ENCODE measurements at places on chromosomes 12 and 14. TPM values are rescaled to one million over a fixed set of nuclear protein-coding genes. Genes with fewer than 3 reads are reported as not detected.

NRXN3 gene
- 7.0 TPM for total RNA-seq

KRT82 gene
- total RNA-seq = not detected

KLHL33 gene
- total RNA-seq = not detected

CRIP1 gene
- 38.7 TPM for total RNA-seq

RDH12 gene
- total RNA-seq = not detected

TMTC2 gene
- 8.9 TPM for total RNA-seq

SLCO1C1 gene
- total RNA-seq = 0.99 TPM

ADCY4 gene
- 5.2 TPM for total RNA-seq

FAM90A1 gene
- total RNA-seq = not detected

GRCh38 chr12:104469066-104469465 is 12.3 kb downstream of the CHST11 start:
- DNase-seq = no peak

- DNase-seq = no peak
These were observed 233.0 kb upstream of the PLEKHG7 start for GRCh38 chr12:92469837-92470236.

DNA sequence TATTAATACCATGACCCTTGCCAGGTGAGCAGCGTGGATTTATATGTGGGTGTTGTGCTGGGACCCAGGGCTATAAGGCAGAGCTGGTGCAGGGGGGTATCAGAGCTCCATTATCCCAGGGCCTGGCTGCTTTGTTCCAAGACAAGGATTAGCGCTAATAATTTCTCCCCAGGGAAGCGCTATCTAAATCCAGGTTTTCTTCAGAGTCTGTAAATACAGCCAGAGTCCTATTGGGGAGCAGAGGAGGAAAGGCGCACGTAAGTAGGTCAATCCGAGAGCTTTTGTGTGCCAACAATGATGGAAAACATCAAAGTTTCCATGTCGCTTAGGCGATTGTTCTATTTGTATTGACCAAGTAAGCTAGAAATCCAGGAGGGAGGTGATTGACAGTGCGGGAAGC is 1009.7 kb downstream of the VRK1 start:
- no peak for DNase-seq

DNA sequence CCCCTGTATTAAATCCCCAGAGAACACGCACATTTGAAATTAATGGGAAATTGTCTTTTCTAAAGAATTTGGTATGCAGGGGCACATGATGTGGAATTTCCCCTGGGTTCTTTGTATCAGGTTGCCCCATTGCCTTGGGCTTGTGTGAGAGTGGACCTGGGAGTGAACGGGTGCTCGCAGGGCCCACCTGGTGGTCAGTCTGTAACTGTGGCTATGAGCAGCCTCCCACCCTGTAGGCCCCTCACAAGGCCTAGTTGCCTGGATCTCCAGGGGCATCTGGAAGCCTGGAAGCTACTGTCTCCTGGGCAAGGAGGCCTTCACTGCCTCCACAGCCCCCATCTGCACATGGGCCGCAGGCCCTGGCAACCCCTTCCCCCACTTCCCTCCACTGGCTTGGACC is 96.7 kb downstream of the SLC25A47 start:
- DNase-seq = no peak

- no peak for DNase-seq
These were observed 827.6 kb downstream of the SLC6A15 start for GRCh38 chr12:84085046-84085445.

GRCh38 chr14:101010293-101010692 is 106.8 kb upstream of the RTL1 start:
- DNase-seq = no peak

- DNase-seq = no peak
These were observed 160.9 kb downstream of the EPS8 start for GRCh38 chr12:15627995-15628945.

DNA sequence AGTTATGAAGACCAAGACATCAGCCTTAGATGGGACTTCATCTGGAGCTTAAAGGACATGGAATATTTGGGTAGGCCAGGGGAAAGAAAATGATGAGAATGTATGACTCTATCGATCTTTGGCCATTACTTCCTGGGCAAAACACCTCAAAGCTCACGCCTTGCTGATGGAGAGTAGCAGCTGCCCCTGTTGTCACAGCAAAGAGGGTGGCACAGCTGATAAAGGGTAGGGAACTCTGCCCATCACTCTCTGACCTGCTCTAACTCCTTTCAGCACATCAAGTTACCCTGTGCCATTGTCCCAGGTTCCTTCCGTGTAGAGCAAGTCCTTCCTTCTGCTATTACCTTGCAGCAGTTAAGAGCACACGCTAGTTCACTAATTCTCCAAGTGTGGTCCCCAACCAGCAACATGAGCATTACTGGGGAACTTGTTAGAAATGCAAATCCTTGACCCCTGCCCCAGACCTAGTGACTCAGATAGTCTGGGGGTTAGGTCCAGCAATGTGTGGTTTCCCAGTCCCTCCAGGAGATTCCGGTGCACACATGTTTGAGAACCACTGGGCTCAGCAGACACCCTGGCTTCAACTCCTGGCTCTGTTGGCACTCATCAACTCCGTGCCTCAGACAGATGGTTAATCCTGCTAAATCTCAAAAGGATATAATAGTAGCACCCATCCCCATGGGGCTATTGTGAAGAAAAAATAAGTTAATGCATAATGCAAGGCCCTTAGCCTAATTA is 93.7 kb upstream of the EEA1 start:
- DNase-seq = no peak

DNA sequence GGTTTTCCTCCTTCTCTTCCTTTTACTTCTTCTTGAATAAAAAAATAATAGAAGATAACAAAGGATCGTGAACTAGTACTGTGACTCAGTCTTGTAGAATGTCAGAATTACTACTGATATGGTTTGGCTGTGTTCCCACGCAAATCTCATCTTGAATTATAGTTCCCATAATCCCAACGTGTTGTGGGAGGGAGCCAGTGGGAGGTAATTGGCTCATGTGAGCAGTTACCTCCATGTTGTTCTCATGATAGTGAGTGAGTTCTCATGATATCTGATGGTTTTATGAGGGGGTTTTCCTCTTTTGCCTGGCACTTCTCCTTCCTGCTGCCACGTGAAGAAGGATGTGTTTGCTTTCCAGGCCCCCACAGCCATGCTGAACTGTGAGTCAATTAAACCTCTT is 549.6 kb downstream of the DIO2 start:
- DNase-seq = no peak

DNA sequence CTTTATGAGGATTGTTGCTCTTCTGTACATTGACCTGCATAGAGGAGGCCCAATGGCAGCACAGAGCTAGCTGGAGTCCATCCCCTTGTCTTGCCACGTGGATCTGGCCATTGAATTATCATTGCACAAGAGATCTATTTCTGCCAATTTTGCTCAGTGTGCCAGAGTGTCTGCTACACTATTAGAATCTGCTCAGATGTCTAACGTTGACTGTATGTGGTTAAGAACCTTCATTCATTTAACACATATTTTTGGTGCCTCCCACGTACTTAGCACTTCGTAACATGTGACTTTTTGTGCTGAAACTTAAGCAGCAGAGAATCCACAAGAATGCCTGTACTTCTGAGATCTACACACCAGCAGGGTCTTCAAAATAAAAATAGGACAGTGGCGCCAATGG is 166.0 kb upstream of the VASH1 start:
- no peak for DNase-seq

- DNase-seq = no peak
These were observed 25.5 kb downstream of the SLC25A3 start for GRCh38 chr12:98618952-98619351.

GRCh38 chr14:53109105-53110041 is 43.8 kb downstream of the DDHD1 start:
- DNase-seq = no peak

GRCh38 chr12:75642226-75642625 is 130.8 kb upstream of the KRR1 start:
- DNase-seq = no peak

GRCh38 chr12:126570566-126570965 is 1505.3 kb downstream of the AACS start:
- DNase-seq = no peak

- no peak for DNase-seq
These were observed 1.7 kb upstream of the PAPLN start for GRCh38 chr14:73235531-73236155.

DNA sequence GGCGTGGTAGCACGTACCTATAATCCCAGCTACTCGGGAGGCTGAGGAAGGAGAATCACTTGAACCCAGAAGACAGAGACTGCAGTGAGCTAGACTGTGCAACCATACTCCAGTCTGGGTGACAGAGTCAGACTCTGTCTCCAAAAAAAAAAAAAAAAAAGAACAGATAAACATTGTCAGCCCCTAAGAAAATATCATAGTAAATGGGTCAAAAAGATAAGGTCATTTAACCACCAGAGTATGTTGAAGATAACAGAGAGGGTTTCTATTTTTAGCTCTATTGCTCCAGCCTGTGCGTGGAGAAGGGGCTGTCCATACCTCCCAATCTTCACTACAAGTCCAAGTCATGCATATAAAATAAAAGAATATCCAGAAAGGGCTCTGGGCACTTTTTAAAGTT is 15.4 kb downstream of the LGMN start:
- DNase-seq = no peak

- no peak for DNase-seq
These were observed 255.9 kb upstream of the ARID2 start for GRCh38 chr12:45473636-45474035.

DNA sequence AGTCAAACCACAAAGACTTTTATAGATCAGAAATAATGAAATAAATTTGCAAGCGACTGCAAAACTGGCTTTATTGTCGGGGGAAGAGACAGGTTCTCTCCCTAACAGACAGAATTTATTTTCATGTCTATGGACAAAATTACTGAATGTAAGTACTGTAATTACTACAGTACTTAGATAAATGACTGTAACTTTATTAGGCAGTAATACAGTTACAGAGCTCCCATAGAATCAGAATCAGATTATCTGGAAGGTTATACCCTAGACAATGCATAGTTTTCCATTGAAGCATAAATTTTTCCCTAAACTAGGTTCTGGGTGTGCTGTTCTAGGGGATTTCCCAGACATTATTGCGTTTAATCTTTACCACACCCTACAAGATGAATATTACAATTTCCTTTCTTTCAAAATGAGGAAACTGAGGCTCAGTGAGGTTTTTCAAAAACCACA is 114.2 kb downstream of the C12orf75 start:
- DNase-seq = no peak

DNA sequence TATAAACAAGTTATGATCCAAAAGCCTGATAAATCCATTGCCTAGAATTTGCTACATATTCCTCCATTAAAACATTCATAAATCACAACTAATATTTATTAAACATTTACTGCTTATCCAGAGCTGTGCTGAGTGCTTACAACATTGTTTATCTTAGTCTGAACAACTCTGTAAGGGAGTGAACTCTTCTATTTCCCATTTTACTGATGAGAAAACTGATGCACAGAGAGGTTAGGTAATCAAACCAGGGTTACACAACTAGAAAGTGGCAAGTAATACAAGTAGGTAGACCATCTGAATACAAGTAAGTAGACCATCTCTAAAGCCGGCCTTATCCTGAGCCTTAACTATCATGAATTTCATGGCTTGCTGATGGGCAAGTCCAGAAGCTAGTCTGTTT is 39.5 kb downstream of the WASHC3 start:
- DNase-seq = no peak

DNA sequence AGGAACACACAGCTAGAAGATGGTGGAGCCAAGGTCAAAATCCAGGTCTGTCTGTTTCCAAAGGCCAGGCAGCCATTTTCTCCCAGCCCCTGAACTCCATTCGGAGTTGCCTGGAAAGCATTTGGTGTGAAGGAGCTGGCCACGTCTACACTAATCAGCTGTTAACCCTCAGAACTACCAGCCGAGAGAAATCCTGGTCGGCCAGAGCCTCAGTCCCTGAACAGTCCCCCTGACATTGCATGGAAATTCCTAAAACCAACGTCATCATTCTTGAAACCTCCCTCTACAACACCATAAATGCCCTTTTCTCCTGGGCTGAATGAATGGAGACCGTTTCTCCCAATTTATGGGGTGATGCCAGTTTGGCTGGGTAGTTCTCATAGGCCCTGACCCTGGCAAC is 245.6 kb downstream of the SLC41A2 start:
- no peak for DNase-seq

- no peak for DNase-seq
These were observed 186.8 kb downstream of the BTG1 start for GRCh38 chr12:91958816-91959215.

- no peak for DNase-seq
These were observed 61.8 kb downstream of the RCOR1 start for GRCh38 chr14:102654298-102654697.

- DNase-seq = no peak
These were observed 147.6 kb downstream of the CRADD start for GRCh38 chr12:93824514-93825500.

DNA sequence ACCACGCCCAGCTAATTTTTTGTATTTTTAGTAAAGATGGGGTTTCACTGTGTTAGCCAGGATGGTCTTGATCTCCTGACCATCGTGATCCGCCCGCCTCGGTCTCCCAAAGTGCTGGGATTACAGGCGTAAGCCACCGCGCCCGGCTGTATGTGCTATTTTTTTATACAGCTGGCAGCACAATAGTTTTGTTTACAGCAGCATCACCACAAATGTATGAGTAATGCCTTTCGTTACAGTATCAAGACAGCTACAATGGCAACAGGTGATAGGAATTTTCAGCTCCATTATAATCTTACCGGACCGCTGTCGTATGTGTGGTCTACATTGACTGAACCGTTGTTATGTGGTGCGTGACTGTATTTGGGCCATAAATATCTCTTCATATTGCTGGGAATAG is 11.6 kb upstream of the MDM2 start:
- no peak for DNase-seq

DNA sequence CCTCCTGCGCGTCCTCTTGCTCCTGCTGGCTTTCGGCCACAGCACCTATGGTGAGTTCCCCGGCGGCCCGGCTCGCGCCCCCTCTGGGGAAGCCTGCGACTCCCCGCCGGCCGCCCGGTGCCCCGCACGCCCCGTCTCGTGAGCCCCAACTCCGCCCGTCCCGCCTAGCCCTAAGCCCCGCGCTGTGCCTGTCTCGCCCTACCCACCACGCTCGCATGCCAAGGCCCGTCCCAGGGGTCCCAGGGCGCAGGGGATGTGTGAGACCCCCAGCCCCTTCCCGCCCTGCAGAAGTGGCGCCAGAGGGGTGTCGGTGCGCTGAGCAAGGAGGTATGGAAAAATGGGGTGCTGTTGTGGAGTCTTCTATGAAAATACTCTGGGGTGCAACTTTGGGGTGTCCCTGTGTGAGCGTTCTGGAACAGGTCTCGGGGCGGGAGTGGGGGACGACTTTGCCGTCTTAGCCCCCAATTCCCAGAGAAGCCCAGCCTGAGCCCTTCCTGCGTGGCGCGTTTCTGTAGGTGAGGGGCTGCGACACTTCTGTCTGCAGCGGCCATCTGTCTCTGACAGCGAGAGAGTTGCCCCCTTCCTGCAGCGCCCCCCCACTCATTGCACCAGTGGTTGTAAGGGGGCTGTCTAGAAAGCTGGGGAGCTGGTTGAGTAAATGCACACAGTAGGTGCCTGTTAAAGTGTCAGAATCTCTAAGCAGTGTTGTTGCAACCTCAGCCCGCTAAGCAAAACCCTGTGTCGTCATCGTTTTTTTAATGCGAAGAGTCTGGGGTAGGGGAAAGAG is 587 bp downstream of the DLK1 start:
- DNase-seq = peak; percentile 93
